Activated CD4-positive, alpha-beta T cell treated with anti-CD3 and anti-CD28 coated beads, Interleukin-2, amount 50 U/mL, for 48 hours (primary cell): ENCODE measurements at places on chromosomes 2 and 18.

- no peak for DNase-seq
Measured at GRCh38 chr18:66655407-66655806, 51.5 kb upstream of the CDH19 start.

- DNase-seq: no peak
Measured at GRCh38 chr2:120885321-120885720, 149.7 kb downstream of the GLI2 start.

GRCh38 chr2:136323935-136324334 lies 206.0 kb upstream of the CXCR4 start:
- DNase-seq: no peak

GRCh38 chr2:68980956-68981355 lies 6.5 kb downstream of the GKN1 start:
- DNase-seq: no peak
